ENCODE measurements at places on chromosomes 13 and 19. TPM values are rescaled to one million over a fixed set of nuclear protein-coding genes. Genes with fewer than 3 reads are reported as not detected.

GRCh38 chr19:46066471-46066870 is 25.7 kb upstream of the IGFL4 start:
- DNase-seq = no peak

GRCh38 chr13:59607780-59608233 is 555.9 kb downstream of the DIAPH3 start:
- no peak for DNase-seq

DNA sequence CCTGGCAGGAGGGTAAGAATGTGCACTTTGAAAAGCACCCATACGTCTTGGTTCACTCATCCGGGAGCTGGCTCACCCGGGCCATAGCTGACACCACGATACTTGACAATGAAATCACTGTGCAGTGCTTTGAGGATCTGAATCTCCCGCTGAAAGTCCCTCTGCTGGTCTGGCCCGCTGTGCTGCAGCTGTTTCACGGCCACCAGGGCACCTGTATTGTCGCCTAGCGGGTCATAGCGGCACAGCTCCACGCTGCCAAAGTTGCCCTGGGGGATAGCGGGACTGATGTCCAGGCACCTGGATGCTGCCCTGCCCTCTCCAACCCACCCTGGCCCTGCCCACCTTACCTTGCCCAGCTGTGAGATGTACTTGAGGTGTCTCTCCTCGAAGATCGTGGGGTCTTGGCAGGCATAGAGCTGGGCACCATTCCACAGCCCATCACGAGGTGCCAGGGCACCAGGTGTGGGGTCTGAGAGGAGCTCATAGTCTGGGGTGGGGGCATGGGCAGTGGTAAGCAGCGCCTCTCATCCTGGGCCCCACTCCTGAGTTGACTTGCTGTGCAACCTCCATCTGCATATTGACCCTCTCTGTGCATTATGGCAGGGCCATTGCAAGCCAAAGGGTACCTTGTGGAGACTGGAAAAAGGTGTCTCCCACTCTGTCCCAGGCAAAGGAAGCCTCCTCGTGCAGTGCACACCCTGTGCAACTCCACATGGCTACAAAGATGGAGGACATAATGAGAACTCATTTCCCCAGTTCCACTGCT is 11.3 kb upstream of the INSL3 start:
- no peak for DNase-seq

ZNF675 gene
- 6.1 TPM for total RNA-seq

DNA sequence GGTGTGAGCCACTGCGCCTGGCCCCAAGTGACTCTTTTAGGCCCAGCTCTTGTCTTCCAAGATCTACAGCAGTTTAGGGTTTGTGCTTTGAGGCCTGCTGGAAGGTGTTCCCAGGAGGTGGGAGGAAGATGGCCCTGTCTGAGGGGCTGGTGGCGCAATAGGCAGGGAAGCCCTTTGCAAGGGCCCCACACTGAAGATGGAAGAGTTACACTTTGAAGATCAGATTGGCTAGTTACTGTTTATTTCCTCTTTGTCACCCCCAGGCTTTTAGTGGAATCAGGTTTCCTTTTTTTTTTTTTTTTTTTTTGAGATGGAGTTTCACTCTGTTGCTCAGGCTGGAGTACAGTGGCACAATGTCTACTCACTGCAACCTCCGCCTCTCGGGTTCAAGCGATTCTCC is 1.9 kb upstream of the RABAC1 start:
- DNase-seq = no peak

DNA sequence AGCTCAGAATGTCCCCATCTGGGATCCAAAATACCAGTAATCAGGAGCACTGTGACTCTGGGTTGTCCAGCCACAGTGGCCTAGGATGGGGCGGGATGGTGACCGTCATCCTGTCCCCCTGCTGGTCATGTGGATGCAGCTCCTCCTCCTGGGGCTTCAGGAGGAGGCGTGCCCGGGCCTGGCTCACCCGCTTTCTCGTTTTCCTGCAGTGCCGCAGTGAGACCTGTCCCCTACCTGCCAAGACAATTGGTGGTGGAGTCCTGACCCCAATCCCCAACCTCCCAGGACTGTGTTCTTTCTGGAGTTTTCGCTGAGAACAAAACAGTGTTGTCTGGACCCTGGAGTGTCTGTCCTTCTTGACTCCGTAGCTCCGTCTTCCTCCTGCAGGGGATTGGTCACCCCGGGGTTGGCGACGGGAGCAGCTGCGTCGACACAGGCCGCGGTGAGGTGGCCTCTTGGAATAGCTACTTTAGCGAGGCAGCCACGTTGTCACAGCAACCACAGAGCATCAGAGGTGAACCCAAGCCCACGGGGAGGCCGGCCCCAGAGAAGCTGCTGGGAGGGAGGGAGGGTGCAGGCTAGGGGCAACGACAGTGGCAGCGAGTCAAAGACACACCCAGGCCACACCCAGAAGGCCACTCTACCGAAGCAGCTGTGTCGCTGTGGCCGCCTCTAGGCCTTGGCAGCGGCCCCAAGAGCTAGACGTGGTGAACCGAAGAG is 10.2 kb upstream of the EMC10 start:
- DNase-seq = no peak

DNA sequence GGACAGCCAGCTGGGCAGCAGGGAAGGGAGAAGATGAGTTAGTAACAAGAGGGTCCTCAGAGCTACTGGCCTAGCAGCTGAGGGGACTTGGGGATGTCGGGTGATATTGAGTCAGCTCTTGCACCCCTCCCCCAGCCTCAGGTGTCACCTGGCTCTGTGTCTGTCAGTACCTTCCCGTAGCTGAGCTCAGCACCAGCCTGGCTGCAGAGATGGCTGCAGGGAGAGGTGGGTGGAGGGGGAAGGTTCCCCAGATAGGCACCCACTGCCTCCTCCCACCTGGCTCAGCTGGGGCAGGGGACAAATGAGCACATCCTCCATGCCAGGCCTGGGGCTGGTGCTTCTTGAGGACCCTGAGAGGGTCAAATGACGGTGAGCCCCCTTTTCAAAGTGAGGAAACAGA is 6.8 kb upstream of the KPTN start:
- DNase-seq = no peak

DNA sequence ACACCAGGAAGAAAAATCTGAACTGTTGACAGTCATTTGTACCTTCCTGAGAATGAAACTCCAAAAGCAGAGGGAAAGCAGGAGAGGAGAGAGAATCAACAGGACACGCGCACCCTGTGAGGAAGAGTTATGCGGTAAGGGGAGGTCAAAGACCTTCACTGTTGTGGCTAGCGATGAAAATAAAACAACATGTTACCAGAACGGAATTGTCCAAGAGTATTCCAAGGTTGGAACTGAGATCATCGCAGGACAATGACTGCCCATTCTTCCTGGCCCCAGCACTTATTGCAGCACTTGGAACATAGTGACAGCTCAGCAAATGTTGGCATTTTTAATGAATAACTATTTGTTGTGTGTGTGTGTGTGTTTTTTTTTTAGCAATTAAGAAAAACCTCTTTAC is 176.0 kb upstream of the TSC22D1 start:
- no peak for DNase-seq

KLK10 gene
- total RNA-seq = not detected

- no peak for DNase-seq
These were observed 944 bp downstream of the C19orf85 start for GRCh38 chr19:55463583-55464031.

GRCh38 chr13:39521701-39522100 is 81.3 kb downstream of the LHFPL6 start:
- DNase-seq = no peak

GRCh38 chr13:21365574-21365973 is 93.5 kb downstream of the ZDHHC20 start:
- DNase-seq = no peak

PSG1 gene
- total RNA-seq = not detected
